ENCODE measurements at places on chromosomes 3 and 15.

DNA sequence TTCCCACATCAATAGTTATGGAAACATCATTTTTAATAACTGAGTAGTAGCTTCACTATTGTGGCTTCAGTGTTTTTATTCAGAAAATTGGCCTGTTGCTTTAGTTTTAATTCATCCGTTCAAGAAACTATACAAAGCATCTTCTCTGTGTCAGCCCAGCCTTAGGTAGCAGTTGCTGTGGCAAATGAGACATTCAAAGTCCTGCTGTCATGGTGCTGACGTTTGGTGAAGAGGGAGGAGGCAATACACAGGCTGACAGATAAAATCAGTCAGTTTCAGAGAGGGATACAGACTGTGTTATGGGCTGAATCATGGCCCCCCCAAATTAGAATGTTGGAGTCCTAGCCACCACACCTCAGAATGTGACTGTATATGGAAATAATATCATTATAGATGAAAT, 56.5 kb downstream of the SLC7A14 start:
- DNase-seq = no peak

DNA sequence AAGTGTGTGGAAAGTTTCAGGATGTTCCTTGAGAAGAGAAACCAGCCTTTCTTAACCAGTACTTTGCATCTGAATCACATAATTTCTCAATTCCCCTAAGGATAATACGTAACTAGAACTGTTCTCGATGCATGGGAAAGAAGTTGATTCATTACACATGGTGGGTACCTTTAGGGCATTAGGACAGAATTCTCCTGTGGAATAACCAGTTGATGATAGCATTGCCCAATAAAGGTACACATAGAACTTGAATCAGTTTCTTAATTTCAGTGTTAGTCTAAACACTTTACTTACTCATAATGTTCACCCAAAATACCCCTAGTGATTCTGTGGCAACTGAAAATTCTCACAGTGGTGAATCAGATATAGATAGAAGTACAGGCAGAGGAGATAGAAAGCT, 1030.9 kb downstream of the ROBO1 start:
- DNase-seq = no peak

DNA sequence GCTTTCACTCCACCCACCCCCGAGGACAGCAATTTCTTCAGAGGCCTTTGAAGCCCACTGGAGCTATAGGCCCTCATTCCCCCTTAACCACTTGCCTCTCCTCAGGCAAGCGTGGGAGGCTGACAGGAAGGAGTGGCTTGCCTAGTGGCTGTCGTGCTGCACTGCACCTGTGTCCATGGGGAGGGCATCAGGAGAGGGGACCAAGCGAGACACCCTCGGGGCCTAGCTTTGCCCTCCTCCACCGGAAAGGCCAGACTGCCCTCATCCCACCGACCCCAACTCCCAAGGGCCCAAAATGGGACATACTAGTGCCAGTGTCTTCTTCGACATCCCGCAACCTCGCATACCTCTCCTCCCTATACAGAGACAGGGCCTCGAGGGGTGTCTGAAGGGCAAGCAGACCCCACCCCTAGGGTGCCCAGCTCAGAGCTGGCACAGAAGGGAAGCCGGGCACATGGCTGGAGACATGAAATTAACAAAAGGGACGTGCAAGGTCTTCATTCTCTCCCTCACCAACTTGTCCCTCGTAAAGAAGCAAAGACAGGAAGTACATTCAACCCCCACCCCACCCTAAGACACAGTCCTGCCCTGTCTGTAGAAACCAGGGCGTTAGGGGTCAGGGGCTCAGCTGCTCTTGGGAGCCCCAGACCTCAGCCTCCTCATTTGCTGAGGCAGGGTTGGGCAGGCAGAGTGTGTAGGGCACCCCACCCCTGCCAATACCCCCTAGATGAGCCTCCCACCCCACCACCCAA, 24.3 kb downstream of the VIPR1 start:
- DNase-seq = no peak

GRCh38 chr15:47885920-47886319, 168.6 kb downstream of the SEMA6D start:
- no peak for DNase-seq

- no peak for DNase-seq
Measured at GRCh38 chr3:169278667-169279066, 384.8 kb downstream of the MECOM start.

GRCh38 chr3:65995515-65995914, 43.2 kb downstream of the MAGI1 start:
- no peak for DNase-seq

DNA sequence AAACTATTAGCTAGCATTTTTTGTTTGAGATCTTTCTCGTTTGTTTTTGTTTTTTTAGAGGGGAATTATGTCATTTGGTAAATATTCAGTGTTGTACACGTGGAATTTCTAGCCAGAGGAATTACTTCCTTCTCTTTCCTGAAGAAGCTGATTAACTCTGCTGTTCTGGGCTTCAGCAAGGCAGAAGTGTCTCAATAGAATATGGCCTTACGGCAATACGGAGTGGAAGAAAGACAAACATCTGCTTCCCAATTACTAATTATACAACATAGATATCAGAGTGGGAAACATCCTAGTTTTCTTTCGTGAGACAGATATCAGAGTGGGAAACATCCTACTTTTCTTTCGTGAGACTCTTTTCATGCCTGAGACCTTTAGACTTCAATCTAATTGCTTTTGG, 11.9 kb downstream of the P3H2 start:
- DNase-seq = no peak

DNA sequence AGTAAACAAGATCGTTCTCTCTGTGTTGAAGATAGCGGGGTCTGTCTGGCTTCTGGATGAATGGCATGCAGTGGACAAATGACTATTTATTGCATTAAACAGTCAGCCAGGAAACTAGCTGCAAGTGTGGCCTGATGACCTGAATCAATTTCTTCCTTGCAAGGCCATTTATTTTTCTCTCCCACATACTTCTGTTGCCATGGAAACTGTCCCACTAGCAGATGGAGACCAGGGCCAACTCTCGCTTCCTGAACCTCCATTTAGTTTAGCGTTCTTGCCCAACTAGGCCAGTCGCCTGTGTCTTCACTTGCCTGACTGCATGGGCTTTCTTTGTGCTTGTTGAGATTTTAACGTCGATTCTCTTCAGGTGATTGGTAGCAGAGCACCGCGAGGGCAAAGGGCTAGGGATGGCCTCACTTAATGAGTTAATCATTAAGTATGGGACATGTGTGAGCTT, 27.6 kb downstream of the LMCD1 start:
- no peak for DNase-seq

DNA sequence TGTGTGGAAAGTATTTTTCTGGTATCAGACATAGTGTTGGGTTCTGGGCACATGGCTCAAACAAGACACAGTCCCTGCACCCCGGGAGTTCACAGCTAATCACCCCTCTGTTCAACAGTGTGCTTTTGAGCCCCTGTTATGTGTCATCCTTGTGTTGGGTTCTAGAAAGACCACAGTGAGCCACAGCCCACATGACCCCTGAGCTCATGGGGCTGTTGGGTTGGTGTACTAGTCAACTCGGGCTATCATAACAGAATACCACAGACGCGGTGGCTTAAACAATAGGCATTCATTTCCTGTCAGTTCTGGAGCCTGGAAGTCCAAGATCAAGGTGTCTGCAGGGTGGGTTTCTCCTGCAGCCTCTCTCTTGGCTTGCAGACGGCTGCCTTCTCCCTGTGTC, 100.0 kb downstream of the DNAJB8 start:
- no peak for DNase-seq

DNA sequence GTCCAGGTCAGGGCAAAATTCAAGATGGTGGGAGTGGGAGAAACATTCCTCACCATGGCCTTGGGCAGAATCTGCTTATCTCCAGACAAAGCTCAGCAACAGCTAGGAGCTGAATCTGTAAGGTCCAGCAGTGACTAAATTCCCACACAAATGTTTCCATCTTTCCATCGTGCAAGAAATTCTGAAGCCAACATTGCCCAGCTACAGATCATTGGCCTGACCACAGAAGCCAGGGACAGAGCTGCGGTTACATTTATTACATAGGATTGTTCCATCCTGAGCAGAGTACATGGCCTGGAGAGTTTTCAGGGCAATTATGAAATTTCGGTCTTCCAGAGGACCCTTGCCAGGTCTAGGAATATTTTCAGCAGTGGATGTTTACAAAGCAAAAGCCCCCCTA, 100.3 kb downstream of the LIPC start:
- no peak for DNase-seq

- no peak for DNase-seq
Measured at GRCh38 chr3:2837239-2837638, 272.9 kb downstream of the IL5RA start.

GRCh38 chr3:111434941-111435622, 106.9 kb upstream of the CD96 start:
- DNase-seq = no peak
